ENCODE measurements at places on chromosomes 7 and 10.

GRCh38 chr7:55593172-55593514 lies 20.8 kb upstream of the VOPP1 start:
- no peak for DNase-seq

- DNase-seq = no peak
Measured at GRCh38 chr10:132115732-132116131, 50.0 kb downstream of the JAKMIP3 start.

DNA sequence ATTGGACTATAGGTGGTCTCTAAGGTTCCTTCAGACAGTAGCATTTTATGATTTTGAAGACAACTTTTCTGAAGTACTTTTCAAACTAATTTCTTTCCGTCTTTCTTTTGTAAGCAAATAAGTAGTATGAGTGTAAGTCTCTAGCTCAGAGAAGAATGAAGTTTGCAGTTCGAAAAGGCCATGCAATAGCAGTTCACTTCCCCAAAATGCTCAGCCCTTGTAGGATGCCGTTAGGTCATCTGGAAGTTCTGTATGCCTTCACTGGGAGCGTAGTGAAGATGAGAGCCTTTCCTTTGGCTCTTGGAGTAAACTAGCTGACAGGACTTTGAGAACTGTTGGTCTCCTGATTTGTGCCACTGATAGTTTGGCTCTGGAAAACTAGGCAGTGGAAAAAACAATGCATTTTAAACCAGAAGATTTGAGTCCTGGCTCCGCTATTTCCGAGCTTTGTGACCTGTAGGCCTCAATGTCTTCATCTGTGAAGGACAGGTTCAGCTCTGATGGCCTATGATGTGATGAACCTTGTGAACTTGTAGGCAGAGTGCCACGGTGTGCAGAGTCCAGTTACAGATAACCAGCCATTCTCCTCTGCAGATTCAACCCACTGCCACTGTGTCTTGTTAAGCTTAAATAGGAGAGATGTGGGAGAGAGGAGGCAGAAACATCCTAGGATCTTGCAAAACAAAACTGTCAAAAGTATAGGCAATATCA lies 18.8 kb downstream of the SGPL1 start:
- DNase-seq = no peak

- no peak for DNase-seq
Measured at GRCh38 chr7:107505997-107506673, 36.3 kb downstream of the GPR22 start.

GRCh38 chr7:122847871-122848473 lies 38.3 kb downstream of the CADPS2 start:
- no peak for DNase-seq

GRCh38 chr10:7423521-7423920 lies 12.7 kb upstream of the SFMBT2 start:
- no peak for DNase-seq

DNA sequence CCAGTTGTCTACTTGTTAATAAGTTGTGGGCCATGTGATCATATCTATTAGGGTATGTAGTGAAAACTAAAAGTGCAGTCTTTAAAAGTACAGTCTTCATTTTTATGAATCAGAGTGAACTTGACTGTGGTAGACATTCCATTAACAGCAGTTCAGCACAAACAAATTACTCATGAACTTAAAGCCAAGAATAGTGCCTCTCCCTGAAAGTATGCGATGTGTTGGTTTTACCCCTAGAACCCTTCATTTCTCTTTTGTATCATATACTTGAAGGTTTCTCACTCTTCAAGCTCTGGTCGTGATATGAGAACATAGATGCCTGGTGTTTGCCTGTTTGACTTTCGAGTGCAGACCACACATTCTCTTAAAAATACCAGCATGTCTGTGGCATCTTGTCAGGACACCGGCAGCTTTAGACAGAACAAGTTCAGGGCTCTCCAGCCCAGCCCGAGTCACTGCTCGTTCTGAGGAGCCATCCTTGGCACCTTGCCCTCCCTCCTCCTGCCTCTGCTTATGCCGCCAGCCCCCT lies 159.3 kb downstream of the LCOR start:
- no peak for DNase-seq

DNA sequence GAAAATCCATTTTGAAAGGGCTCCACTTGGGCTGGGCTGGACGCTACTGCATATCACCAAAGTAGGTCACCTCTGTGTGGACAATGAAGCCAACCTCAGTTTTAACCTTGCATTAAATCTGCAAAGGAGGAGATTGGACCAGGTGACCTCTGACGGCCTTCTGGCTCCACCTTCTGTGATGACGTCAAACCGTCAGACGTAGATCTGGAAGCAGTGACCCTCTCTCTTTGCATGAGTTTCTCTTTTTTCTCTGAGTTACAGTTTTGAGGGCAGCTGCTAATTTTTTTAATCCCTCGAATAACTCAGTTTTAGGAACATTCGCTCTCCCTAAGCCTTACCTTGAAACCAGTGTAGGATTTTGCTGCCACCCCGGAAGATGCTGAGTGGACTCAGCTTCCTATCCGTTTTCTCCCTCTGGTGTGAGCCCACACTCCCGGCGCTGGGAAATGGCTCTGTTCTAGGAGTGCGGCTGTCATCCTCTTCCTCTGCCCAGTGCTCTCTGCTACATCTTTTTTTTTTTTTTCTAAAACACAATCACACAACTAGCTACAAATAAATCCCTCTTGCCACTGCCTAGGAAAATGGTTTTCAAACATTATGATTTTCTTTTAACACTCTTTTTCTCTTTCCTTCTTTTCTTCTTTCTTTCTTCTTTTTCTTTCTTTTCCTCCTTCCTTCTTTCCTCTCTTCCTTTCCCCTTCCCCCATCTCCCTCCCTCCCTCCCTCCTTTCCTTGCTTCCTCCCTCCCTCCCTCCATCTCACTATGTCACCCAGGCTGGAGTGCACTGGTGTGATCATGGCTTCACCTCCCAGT lies 27.7 kb upstream of the NMT2 start:
- DNase-seq = no peak

DNA sequence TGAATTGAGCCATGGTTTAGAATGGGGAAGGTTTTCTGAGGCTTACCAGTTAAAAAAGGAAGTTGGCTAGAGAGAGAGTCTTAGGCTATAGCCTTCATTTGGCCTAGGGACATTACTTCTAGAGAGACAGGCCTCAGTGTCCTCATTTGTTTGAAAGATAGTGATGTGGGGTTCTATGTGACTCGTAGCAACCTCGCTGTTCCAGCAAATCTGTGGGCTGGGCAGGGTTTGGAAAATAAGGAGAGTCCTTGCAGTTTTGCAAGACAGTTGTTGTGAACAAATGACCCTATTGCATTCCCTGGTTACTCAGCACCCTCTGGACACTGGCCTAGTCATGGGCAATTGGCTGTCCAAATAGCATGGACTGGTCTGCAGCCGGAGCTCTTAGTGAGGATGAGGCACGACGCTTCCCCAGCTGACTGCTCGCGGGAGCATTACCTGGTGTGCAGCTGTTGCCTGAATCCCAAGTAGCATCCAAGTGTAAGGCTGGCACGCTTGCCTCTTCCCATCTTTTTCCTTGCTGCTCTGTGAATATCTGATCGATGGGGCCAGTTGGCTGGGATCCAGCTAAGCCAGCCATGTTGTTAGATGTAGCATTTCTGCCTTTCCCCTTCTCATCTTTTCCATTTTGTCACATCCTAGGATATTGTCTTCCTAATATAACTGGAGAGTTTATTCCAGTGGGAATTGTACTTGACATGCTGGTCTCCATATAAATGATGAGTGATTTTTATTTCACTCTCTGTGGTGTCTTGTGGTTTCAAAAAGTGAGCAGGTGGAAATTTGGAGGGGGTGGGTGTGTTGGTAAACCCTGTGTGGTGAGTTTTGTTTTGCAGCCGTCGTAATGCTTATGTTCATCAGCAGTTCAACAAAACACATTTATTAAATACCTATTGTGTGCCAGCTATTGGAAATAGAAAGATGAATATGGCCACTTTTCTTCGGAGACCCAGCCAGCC lies 99.8 kb downstream of the SND1 start:
- no peak for DNase-seq

DNA sequence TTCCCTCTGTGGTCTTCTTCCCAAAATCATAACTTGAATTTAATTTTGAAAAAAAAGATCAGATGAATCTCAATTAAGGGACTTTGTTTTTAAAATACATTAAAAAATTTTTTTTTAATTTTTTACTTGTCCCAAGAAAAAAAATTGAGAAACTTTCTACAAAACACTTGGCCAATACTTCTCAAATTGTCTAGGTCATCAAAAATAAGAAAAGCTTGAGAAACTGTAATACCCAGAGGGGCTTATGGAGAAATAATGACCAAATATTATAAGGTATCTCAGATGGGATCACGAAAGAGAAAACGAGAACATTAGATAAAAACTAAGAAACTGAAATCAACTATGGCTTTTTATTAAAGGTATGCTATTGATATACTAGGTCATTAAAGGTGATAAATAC lies 835.0 kb downstream of the GATA3 start:
- no peak for DNase-seq

DNA sequence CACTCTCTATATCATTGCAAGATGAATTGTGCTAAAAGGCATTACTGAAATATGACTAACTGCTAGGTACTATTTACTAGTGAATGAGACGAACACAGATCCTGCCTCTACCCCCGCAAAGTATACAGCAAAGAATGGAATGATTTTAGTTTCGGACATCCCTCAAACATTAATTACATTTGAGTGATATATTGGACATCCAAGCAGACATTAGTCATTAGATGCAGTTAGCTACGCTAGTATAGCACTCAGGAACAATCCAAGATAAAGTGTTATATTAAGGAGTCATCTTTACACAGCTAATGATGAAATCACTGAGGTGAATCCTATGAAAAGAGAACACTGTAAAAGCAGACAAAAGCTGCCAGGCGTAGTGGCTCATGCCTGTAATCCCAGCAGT lies 7.3 kb upstream of the TAF3 start:
- no peak for DNase-seq

- no peak for DNase-seq
Measured at GRCh38 chr7:35032166-35032565, 5.1 kb downstream of the DPY19L1 start.

DNA sequence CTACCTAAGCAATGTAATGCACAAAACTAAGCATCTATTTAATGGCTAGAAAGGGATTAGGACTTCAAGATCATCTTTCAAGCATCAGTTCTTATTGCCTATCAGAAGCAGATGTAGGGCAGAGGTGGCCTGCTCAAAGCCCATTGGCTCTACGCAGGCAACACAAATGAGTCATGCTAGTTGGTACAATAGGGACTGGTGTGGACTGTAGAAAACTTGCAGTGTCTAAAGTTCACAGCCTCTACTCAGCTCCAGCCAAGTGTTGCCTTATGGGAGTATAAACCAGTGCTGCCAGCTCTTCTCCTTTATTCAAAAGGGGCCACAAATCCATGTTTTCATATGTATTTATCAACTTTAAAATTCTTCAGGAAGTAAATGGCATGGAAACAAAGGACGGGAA lies 31.7 kb downstream of the ASAH2 start:
- no peak for DNase-seq

DNA sequence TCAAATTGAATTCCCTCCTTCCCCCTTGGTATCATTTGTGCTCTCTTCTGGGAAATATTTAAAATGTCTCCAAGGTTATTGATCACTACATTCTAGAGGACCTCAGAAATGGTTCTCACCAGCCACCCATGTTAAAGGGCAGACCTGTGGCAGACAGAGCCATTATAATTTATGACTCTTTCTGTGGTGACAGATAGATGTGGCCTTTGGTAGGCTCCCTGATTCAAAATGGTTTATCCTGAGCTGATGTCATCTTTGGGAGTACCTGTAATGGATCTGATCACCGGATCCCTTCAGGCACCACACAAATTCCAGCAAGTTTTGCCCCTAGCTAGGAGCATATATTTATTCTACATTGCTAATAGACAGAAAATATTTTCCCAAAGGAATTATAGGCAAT lies 267.5 kb downstream of the SDK1 start:
- DNase-seq = no peak

- no peak for DNase-seq
Measured at GRCh38 chr7:42380401-42380800, 143.4 kb upstream of the GLI3 start.

- no peak for DNase-seq
Measured at GRCh38 chr7:134920026-134920753, 66.1 kb upstream of the AGBL3 start.

- no peak for DNase-seq
Measured at GRCh38 chr7:102303669-102304422, 17.2 kb downstream of the SH2B2 start.

DNA sequence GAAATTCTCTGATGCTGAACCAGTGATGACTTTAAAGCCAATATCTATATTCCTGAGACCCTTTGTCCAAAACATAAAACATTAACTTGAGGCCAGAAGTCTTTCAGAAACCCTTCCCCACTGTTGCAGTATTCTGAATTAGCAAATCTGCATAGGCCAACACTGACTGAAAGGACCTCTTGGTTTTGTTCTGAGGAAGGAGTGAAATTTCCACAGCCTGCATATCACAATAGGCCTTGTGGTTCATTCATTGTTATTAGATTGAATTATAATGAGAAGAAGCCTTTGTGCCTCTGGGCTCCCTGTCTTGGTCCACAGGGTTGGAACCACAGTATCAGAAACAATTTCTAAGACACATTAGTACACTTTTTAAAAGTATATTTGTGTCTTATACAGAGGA lies 90.3 kb downstream of the CCNY start:
- no peak for DNase-seq

GRCh38 chr10:71297343-71297742 lies 21.7 kb upstream of the SLC29A3 start:
- no peak for DNase-seq

DNA sequence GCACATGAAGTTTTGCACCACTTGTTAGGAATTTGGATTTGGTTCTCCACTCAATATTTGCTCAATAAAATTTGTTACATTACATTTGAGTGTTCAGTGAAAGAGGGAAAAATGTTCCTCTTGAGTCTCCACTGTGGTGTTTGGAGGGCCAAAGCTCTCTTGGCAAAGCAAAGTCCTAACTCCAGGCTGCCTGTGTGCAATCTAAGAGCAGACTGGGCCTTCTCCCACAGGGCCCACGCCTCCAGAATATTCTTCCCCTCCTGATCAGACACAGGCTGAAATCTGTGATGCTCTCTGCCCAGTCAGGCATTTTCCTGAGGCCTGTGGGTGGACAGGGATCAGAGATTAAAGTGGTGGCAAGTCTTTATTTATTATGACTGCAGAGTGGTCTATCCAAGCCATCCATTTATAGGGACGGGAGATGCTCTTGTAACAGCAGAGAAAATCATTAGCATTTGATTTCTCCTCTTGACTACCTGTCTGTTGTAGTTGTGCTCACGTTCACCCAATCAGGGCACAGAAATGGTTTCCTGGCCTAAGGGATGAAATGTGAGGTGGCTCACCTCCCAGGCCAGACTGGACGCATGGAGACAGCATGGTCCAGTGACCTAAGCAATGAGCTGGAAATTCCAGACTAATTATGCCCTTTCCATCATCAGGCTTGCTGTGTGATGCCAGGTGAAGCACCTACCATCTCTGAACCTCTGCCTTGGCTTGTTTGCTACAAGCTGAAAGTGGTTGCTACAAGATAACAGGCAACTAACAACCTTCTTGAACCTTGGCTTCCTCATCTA lies 147.1 kb upstream of the NRBF2 start:
- DNase-seq = no peak

GRCh38 chr7:134495546-134495945 lies 31.8 kb upstream of the AKR1B10 start:
- DNase-seq = no peak

- DNase-seq = no peak
Measured at GRCh38 chr7:142483659-142484317, 225.9 kb upstream of the PRSS58 start.
